Right forelimb (tissue), 1 donor: ENCODE measurements at places on chromosomes 12 and 14.

GRCh38 chr14:80585506-80585835 is 356.1 kb downstream of the CEP128 start:
- no peak for DNase-seq

GRCh38 chr12:52070185-52070925 is 577 bp downstream of the ATG101 start:
- DNase-seq, result no peak

GRCh38 chr12:122116707-122117535 is 38.4 kb downstream of the MLXIP start:
- DNase-seq, result no peak

DNA sequence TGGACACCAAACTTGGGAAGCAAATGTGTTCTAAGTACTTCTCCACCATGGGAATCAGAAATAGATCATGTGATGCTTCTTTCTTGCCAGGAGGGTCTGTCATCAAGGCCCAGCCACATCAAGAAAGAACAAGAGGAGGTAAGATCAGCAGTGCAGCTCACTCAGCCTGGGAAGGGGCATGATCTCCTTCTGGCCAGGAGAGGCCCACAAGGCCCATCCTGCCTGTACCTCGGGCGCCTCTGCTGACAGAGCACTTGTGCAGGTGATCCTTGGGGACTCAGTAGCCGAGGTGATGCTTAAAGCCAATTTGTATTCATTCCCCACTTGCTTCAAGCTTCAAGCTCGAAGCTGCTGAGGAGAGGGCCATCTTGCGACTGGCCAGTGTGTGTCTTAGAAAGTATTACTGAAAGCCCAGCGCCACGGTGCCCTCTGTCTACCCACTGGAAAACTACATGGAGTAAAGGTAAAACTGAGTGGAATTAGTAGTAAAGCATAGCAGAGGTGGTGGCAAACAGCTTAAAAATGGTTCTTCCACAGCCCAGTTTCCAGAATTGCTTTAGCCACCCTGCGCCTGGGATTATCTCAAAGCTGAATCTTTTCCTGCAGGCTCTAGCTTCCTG is 26.2 kb downstream of the RTRAF start:
- no peak for DNase-seq

GRCh38 chr12:98464190-98464589 is 51.2 kb upstream of the TMPO start:
- no peak for DNase-seq

GRCh38 chr14:63046339-63047268 is 1.3 kb upstream of the KCNH5 start:
- DNase-seq, result no peak

DNA sequence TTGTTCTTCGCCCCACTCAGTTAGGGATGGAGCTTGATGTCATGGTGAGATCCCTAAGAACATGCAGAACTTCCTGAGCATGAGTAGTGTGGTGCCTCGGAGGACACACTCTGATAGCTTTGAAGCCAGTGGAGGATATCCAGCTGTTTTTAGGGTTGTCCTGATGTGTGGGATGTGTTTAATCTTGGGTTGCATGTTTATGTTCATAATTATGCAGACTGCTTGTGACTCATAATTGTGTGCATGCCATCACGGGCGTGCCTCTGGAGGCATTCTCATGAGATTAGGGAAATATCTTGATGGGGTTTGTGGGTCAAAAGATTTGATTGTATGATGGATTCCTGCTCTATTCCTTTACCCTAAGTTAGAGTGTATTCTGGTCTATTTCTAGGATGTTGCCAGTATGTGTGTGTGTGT is 267.4 kb upstream of the PELI2 start:
- DNase-seq, result no peak

- no peak for DNase-seq
Observed at GRCh38 chr14:73462048-73462715, 3.8 kb upstream of the NUMB start.

GRCh38 chr14:29630566-29631160 is 297.0 kb downstream of the PRKD1 start:
- DNase-seq, result no peak
